ENCODE measurements at places on chromosomes 3 and 15.

DNA sequence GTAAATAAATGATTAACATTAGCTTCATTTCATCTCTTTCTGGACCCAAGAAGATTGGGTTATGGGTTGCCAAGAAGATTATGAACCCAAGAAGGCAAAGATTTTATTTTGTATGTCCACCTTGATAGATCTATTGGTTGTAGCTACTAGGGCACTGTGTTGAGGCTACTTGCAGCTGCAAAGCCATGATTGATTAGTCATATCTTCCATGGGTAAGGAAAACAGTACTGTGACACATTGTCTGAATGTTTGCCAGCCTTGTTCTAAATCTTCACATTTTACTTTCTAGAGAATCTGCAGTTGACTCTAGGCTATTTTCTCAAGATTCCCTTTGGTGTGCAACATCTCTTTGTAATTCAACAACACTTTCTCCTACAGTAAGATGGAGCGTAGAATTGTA lies 229.2 kb upstream of the KCNH8 start:
- peak; percentile 18 for DNase-seq

- DNase-seq, result no peak
Observed at GRCh38 chr15:51765751-51766150, 14.4 kb downstream of the TMOD2 start.

DNA sequence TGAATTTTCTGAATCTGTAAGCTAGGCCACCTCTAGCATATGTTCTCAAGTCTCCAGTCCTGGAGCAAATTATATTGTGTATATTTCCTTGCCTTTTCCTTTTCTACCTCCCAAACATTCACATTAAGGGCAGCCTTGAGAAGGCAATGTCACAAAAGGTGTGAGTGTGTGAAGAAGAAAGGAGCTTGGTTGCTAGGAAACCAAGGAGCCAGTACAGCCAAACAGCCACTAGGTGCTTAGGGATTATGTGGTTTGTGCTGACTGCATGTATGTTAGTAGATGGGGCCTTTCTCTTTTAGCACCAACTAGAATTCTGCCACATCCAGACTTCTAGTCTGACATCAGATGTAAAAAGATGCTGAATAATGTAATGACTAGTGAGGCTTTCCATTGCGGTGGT lies 118.8 kb upstream of the DAZL start:
- DNase-seq, result peak; percentile 59

DNA sequence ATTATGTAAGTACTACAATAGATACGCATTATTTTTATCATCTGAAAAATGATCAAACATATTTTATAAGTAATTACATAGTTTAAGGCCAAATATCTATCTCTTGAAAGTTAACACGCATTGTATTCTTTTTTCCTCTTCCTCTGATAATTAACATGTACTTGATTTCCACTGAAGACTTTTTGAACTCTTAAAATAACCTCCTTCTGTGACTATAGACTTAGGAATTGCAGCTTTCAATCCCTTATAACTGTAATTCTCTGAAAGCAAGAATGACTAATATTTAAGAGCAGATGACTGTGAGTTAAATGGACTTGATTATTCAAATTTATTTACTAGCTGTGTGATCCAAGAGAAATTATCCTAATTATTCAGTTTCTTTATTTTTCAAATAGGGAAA lies 730.6 kb upstream of the NECTIN3 start:
- DNase-seq, result peak; percentile 26

DNA sequence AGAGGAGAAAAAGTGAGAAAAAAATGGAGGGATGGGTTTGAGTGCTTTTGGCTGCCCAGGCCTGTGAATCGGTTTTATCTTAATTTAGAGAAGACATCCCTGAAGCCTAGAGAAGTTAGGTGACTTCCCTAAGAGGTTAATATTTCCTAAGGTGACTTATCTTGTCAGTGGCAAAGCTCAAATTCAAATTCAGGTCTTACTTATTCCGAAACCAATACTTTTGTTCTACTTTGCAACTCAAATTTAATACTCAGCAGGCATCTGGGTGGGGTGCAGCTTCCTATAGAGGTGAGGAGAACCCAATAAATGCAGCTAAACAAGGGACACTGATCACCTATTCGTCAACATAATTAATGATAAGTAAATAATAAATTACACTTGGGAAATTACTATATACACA lies 54.9 kb upstream of the MYRIP start:
- no peak for DNase-seq

DNA sequence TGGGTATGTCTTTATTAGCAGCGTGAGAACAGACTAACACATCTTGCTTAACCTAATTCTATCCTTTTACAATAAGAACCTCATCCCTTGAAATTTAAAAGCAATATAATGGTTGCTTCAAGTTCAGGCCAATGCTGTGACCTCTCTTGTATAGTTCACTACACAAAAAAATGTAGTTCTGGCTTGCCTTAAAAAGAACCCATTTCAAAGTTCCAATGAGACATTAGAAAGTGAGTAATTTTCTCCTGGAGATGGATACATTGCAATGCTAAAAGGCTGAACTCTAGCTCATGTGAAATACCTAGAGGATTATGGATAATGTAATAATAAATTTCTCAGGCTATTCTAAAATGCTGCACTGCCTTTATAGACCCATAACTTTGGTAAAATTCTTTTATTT lies 47.8 kb downstream of the ATP13A4 start:
- DNase-seq, result no peak

DNA sequence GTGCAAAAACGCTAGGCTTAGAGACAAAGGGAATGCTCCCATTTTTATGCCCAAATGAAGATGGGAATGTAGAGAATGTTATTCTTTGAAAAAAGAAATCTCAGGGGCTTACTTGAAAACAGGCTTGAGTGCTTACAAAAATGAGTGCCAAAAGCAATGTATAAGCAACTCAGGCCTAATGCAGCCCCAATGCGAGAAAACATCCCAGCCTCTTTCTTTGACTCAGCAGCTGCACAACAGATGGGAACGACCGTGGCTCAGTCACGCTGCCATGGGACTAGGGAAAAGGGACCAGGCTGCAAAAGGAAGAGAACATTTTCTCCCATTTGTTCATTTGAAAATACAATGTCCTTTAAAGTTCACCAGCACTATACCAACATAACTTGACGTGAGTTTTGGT lies 246.4 kb upstream of the LRIG1 start:
- no peak for DNase-seq

- no peak for DNase-seq
Observed at GRCh38 chr15:83114856-83115255, 7.4 kb downstream of the TM6SF1 start.

DNA sequence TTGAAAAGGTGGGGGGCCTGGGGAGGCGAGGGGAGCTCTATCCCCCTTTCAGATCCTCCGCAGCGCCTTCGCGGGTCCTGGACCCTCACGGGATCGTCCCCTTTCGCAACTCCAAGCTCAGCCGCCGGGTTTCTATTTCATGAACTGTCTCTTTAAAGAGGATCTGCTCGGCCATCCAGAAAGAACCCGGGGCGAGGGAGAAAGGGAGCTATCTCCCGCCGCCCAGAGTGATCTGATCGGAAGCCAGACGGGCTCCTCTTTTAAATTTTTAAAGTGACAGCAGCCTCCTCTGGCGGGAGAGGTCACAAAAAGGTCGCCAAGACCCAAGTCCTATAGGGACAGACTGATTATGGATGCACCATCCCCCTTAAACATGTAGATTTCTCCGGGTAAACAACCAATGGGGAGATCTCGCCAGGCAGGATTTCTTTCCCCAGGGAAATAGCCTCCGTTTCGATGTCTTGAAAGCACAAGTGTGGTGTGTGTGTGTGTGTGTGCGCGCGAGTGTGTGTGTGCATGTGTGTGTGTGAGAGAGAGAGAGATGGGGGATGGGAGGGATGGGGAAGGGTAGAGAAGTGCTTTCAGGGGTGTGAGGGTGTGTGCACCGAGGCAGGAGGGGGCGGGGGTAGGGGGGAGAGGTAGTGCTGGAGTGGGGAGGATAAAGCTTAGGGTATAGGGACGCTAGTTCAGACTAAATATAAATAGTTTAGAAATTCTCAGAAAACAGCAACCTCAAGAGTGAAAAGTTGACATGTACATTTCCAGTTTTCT lies 516.1 kb downstream of the MECOM start:
- no peak for DNase-seq

GRCh38 chr3:57627976-57628375 lies 30.8 kb upstream of the ARF4 start:
- DNase-seq, result no peak

DNA sequence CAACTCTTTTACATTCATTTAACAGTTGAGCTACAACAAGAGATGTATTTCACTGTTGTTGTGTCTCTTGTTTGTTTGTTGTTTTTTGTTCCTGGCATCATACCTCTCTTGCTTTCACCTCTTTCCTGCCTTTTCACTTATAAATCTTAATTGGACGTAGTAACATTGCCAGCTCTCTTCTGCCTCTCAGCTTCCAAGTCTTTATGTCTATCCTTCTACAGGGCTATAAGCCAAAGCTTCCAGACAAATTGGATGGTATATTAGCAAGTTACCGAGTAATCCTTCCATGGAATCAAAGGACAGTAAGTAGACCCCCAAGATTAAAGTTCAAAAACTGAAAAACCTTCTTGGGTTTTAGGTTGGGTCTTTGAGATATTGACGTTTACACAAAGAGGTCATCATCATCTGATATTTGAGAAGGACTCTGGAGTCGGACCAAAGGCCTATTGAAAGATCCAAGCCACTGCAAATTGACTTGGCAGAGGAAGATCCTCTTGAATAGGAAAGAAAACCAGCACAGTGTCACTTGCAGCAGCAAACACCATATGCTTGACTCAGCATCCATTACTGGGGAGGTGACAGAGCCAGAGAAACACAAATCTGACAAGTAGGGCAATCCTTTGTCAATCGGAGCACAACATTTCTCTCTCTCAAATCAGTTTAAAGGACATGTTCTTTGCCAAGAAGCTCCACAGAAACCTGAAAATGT lies 648.5 kb upstream of the NR2F2 start:
- DNase-seq, result no peak

DNA sequence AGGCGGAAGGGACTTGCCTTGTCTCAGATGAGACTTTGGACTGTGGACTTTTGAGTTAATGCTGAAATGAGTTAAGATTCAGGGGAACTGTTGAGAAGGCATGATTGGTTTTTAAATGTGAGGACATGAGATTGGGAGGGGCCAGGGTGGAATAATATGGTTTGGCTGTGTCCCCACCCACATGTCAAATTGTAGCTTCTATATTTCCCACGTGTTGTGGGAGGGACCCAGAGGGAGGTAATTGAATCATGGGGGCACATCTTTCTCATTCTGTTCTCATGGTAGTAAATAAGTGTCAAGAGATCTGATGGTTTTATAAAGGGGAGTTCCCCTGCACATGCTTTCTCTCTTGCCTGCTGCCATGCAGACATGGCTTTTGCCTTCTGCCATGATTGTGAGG lies 89.2 kb downstream of the CGGBP1 start:
- DNase-seq, result no peak

DNA sequence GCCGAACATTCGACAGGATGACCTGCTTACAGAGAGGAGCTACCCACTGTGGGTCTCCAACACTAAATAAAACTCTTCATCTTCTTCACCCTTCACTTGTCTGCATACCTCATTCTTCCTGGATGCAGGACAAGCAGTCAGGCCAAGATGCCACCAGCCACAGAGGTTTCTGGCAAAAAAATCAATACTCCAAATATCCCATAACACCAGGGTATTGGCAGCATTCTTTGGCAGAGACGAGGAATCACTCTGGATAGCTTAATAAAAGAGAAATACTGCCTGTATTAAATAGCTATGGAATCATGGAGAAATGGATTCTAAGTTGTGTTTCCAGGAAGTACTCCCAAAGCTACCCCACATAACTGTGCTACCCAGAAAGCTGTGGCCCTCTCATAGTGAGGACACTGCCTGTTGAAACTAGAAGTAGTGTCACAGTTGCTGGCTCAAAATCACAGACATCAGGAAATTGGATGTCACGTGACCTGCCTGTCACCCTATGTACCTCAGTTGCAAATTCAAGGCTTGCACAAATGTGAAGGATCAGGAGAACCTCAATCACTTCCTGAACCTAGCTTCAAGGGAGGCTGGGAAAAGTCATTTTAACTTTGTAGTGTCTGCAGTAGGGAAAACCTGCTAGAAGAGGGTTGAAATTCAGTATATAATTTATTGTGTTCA lies 11.0 kb upstream of the LRRC31 start:
- DNase-seq, result no peak

GRCh38 chr3:23580096-23580713 lies 225.6 kb upstream of the UBE2E1 start:
- no peak for DNase-seq

- peak; percentile 29 for DNase-seq
Observed at GRCh38 chr3:114586119-114586518, 292.3 kb downstream of the TIGIT start.

DNA sequence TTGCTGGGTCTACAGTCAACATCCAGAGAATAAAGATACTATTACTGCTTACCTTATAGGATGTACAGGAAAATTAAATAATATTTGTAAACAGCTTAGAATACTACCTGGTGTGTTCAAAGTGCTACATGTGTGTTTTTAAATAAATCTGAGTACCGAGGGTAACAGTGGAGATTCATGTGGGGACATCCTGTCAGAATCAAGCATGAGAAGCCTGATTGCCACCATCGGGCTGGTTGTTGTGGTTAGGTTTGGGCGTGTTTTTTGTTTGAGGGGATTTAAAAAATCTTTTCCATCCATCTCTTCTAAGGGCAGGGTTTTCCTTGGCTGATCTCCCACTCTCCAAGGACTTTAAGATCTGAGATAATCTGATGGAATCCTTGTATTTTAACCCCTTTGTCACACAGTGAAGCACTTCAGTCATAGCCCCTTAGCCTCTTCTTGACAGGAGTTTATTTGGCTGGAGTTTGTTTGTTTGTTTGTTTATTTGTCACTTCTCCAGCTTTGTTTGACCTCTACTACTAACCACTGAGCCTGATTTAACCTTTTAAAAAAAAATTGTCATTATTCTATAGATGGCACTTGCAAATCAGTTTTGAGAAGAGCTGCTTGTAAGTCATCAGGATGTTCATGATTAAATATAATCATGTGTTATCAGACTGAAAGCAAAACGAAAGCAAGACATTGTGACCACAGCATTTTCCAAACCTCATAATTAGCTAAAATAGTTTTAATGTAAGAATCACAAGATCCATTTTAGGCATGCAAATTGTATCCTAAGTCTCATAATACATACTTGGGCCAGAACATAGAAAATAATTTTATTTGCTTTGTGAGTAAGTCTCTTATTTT lies 72.8 kb upstream of the RARB start:
- no peak for DNase-seq

- DNase-seq, result no peak
Observed at GRCh38 chr3:121769246-121769645, 19.7 kb upstream of the GOLGB1 start.
